ENCODE measurements at places on chromosomes 6 and 20.

DNA sequence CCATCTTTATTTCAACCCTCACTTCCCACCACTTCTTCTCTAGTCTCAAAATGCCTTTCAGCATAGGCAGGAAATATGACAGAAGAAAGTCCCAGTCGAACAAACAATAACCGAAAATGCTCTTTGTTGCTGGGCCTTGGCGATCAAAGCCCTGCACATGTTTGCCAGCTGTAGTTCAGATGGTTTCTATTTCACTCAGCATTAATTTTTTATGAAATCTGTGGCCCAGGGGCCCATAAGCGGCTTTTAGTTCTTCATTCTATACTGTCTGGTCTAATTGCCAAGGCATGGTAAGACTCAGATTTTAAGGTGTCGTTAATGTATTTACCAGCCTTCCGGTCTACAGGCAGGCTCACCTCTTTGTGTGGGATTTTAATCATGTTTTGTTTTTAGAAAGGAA lies 10.9 kb upstream of the F13A1 start:
- peak; percentile 34 for DNase-seq

- DNase-seq = no peak
Observed at GRCh38 chr20:2631228-2631627, 21.2 kb upstream of the NOP56 start.

DNA sequence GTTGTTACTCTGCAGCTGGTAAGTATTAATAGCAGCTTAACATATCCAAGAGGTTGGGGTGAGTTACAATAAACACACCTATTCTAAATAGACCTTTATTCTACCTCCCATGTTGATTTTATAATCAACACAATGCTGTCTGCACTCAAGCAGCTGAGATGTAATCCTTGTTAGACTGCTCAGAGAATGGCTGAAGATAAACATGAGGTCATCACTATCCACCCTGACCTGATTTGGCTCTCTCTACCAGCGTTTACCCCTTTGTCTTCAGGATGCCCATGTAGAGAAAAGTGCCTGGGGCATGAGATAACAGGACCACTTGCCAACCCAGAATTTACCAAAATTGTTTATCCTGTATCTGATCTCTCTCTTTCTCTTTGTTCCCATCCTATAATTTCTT lies 220.7 kb upstream of the DEFB112 start:
- DNase-seq = no peak

- peak; percentile 38 for DNase-seq
Observed at GRCh38 chr6:39892490-39893129, 41.7 kb downstream of the MOCS1 start.

GRCh38 chr6:1287103-1287591 lies 24.8 kb upstream of the FOXQ1 start:
- DNase-seq = peak; percentile 85

- DNase-seq = no peak
Observed at GRCh38 chr6:142935553-142936517, 9.1 kb downstream of the HIVEP2 start.

GRCh38 chr20:16711661-16712258 lies 18.1 kb upstream of the SNRPB2 start:
- DNase-seq = no peak

- DNase-seq = no peak
Observed at GRCh38 chr6:80642452-80642851, 536.0 kb downstream of the BCKDHB start.

GRCh38 chr6:28134015-28134414 lies 7.7 kb upstream of the ZKSCAN8 start:
- DNase-seq = peak; percentile 56

GRCh38 chr20:20836836-20837235 lies 124.4 kb upstream of the RALGAPA2 start:
- no peak for DNase-seq
